ENCODE measurements at places on chromosomes 5 and 9.

- no peak for DNase-seq
Observed at GRCh38 chr5:124199893-124200292, 546.5 kb downstream of the ZNF608 start.

DNA sequence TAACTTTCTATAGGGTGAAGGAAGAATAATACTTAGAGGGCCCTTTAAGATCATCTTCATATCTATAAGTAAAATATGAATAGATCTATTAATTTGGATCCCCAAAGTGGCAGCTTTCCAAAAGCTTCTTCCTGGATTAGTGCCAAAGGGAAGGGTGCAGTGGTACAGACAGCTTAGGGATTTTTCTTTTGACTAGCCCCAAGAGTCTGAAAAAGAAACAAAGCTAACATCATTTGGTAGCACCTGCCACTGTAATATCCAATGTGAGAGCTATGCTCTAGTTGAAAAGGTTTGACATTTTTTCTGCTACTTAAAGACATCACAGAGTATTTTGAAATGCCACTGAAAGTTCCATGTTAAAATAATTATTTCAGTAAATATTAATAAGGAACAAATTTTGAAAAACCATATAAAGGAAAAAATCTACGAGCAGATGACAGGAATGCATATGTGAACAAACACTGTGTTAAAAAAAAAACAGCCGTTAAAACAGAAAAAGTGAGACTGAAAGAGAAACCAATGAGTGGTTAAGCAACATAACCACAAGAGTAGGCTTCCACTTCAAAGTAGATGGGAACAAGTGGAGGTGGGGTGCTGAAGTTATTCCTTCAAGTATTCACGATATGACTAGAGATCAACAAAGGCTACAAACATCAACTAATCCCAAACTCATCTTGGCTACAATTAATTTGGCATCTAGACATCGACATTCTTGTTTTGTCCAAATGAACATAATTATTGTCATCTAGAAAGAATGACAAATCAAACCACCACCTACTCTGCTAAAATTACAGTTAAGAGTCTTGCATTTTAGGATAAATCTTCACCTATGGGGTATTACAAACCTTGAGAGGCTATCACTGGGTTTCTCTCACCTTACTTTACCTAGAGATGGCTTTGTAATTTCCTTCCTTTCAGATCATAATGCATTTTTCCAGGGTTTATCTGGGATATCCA is 137.5 kb downstream of the CPLANE1 start:
- no peak for DNase-seq

DNA sequence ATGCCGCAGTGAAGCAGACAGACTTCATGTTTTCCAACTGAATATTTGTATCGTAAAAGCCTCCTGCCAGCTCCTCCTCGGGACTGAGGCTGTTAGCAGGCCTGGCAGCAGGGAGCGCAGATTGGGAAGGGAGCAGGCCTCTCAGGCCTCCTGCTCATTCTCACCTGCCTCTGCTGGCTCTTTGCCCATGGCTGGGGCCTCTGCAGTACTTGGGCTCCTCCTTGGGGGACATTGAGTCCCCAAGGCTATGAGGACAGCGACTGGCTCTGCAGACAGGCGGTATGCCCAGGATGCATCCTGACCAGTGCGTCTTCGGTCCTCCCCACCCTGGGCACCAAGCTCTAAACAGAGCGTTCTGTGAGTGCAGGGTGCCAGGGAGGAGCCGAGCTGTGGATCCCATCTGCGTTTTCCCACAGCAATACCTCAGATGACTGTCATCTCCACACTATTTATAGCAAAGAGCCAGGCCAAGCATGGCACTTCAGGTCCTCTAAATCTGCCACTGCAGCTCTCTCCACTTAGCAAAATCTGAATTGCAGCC is 38.7 kb downstream of the TSTD2 start:
- DNase-seq: no peak

DNA sequence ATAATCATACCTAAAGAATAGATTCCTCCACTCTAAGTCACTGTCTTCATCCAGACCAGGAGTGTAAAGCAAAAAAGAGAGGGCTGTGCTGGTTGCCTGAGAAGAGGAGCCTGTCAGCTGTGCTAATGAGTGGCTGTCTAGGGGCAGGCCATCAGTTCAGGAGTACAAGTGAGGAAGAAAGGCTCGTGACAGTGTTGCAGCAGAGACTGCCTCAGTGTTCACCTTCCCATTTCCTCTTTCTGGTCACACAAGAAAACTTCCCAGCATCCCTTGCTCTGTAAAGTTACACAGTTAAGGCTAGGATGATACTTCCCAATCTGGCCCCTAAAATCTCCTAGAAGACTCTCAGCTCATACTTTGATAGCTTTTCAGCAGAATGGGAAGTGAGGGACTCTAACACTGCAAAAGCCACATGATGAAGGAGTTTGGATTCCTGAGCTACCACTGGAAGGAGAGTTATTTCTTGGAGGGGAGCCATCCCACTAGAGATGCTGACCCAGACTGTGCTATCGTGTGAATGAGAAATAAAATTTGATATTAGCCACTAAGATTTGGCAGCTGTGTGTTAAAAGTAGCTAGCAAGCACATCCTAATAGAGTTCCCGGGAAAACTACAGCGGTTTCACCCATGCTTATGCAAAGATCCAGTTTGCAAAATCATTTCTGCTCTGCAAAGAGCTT is 67.1 kb downstream of the ADAMTS12 start:
- no peak for DNase-seq

GRCh38 chr5:111954516-111955395 is 197.8 kb upstream of the NREP start:
- no peak for DNase-seq

- DNase-seq: no peak
Observed at GRCh38 chr9:96513622-96514021, 63.7 kb downstream of the HABP4 start.

DNA sequence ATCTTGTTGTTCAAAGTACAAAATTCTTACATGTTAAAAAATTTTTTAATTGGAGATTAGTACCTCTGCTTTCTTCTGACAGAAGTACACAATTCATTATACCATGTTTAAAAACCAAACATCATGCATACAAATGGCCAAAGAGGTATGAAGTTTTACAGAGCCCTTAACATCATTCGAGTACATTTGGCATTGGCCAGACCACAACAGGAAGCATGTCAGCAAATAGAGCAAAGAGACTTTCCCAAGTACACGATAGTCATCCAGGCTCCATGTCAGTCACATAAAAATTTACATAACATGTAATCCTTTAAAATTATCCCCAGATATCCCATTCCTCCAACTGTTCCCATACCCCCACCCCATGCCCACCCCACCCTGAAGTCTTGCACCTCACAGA is 22.5 kb downstream of the HMGCS1 start:
- DNase-seq: no peak

DNA sequence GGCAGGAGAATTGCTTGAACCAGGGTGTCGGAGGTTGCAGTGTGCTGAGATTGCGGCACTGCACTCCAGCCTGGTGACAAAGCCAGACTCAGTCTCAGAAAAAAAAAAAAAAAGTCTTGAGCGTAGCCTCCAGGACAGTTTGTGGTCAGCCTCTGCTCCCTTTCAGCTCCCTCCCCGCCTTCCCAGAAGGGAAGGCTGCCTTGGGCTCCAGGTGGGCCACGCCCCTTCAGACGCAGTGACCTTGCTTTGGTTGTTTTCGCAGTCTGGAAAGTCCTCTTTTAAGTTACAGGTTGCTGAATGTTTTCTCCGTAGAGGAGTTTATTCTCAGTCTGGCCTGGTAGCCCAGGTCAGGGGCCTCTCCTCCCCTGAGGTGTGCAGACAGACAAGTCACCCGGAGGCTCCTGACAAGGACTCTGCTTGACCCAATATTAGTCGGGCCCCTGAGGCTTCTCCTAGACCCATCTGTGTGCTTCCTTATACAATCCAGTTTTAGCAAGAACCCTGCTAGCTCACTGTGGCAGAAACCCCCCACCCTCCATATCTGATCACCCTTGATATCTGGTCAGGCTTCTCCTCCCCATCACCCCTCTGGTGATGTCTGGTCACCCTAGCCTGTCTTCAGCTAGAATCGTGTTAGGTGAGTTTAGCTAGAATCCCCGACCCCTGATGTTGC is 31.6 kb upstream of the N4BP3 start:
- no peak for DNase-seq

- no peak for DNase-seq
Observed at GRCh38 chr5:23072179-23072578, 219.0 kb upstream of the CDH12 start.

DNA sequence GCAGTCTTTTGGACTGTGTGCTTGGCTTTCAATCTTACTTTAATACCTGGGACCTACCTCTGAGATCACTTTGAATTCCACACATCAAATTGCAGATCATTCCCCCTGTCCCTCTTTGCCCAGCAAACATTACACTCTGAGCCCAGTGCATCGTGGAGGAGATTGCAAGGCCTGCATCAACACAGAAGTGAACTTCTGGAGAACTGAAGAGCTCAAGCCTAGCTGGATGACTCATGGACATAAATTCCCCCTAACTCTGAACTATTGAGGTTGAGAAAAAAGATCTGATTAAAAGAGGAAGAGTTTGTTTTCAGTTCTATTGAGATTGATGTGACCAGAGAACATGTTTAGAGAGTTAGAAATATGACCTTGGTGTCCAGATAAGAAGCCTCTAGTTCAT is 316.0 kb upstream of the DMAC1 start:
- no peak for DNase-seq

- DNase-seq: no peak
Observed at GRCh38 chr9:122186301-122186700, 26.6 kb downstream of the MORN5 start.

- no peak for DNase-seq
Observed at GRCh38 chr5:13188371-13188770, 756.1 kb downstream of the DNAH5 start.

DNA sequence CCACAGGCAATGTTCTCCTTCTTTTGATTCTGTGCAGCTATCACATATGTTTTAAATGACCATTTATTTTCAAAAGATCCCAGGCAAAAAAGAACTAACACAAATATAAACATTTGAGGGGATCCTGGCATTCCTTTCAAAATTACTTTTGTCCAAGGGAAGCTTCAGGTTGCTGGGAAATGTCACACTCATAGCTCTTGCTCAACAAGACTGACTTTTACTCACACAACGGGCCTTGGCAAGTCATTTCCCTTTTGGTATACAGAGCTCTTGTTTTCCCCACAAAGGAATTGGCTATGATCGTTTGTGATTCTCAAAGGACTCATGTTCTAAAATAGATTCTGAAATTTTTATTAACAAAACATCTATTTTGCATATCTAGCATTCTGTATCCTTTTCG is 4.5 kb upstream of the PALM2AKAP2 start:
- DNase-seq: no peak

- DNase-seq: no peak
Observed at GRCh38 chr5:29462241-29462640, 1731.2 kb upstream of the CDH6 start.

- DNase-seq: no peak
Observed at GRCh38 chr5:136127560-136127959, 5.1 kb upstream of the SMAD5 start.

- no peak for DNase-seq
Observed at GRCh38 chr5:83340511-83340918, 131.0 kb upstream of the VCAN start.

DNA sequence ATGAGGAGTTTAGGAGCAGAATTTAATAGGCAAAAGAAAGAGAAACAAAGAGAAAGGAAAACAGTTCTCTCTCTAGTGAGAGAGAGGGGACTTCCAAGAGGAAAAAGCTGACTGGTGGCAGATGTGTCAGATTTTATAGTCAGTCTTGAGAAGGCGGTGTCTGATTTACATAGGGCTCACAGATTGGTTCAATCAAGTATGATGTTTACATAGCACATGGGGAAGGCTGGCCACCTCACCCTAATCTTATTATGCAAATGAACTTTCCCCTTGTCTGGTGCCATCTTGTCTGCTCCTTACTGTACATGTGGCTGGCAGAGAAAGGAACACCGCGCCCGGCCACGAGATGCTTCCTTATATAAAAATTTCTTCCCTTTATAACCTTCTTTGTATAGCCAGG is 24.7 kb downstream of the UNC13B start:
- no peak for DNase-seq

GRCh38 chr9:126474206-126474765 is 139.4 kb upstream of the LMX1B start:
- DNase-seq: no peak

DNA sequence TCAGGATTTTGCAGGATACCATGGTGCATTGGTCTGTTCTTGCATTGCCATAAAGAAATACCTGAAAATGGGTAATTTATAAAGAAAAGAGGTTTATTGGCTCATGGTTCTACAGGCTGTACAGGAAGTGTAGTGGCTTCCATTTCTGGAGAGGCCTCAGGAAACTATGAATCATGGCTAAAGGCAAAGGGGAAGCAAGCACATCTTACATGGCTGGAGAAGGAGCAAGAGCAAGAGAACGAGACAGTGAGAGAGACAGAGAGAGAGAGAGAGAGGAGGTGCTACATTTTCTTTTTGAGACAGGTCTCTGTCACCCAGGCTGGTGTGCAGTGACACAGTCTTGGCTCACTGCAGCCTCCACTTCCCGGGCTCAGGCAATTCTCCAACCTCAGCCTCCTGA is 43.9 kb downstream of the P4HA2 start:
- DNase-seq: no peak

GRCh38 chr9:112186695-112187094 is 11.6 kb upstream of the SUSD1 start:
- DNase-seq: no peak

- no peak for DNase-seq
Observed at GRCh38 chr9:87592554-87593358, 95.1 kb downstream of the DAPK1 start.

DNA sequence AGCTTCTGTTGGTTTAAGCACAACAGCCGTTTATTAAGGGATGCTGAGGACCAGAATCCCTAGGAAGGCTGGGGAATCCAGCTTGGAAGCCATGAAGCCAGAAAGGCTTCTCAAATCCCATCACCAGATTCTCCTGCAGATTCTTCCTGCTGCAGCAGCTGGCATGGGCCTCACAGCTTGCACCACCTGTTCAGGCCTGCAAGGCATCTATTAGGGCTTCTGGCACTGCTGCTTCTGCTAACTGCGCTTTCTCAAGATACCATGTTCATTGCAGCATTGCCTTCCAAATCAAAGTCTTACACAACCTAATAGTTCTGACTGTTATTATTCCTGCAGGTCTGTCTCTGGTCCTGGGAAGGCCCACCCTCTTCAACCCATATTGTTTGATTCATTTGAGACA is 51.2 kb upstream of the ZNF366 start:
- DNase-seq: no peak

GRCh38 chr5:108998216-108998615 is 250.5 kb downstream of the FER start:
- no peak for DNase-seq

DNA sequence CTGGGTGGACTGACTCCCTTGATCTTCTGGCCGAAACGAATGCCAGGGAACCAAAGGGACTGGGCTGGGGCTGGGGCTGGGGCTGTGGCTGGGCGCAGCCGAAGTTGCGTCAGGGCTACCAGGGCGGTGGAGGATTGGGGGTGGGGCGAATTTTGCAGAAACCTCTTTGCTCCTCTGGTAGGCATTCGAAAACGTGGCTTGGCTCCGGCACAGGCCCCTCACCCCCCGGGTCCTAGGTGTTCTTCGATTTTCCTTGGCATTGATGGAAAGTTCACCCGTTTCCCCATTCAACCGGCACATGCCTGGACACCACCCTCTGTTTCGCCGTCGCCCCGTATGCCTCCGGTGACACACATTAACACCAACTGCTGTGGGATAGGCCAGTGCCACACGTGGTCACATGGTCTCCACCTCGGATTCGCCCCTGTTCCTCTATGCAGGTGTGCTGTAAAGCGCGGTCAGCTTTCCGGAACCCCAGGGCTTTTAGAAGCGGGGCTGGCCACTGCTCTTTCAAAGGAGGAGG is 477.1 kb downstream of the SPATA31A7 start:
- peak; percentile 7 for DNase-seq
